ENCODE measurements at places on chromosomes 16 and 17. TPM values are rescaled to one million over a fixed set of nuclear protein-coding genes. Genes with fewer than 3 reads are reported as not detected.

The GAS7 gene
- 8.5 TPM for total RNA-seq

The MT4 gene
- not detected for total RNA-seq

The IRX6 gene
- total RNA-seq: 1.1 TPM

The KRT39 gene
- total RNA-seq: not detected

The GRAPL gene
- total RNA-seq: not detected

The PERCC1 gene
- not detected for total RNA-seq

The KRT40 gene
- total RNA-seq: not detected

The SLC6A2 gene
- total RNA-seq: not detected

The ARHGDIG gene
- 0.33 TPM for total RNA-seq

The RHOT1 gene
- 21.8 TPM for total RNA-seq

The COL1A1 gene
- 4,416 TPM for total RNA-seq

The TMEM98 gene
- total RNA-seq: 194 TPM

The AATK gene
- 0.89 TPM for total RNA-seq

The MT1G gene
- total RNA-seq: not detected

The UMOD gene
- not detected for total RNA-seq

The LRRC37A gene
- 1.5 TPM for total RNA-seq

The G6PC1 gene
- not detected for total RNA-seq

The RCVRN gene
- total RNA-seq: not detected

The NFE2L1 gene
- total RNA-seq: 133 TPM

The RHOT2 gene
- 72.5 TPM for total RNA-seq

The ABCC12 gene
- total RNA-seq: not detected

The NXN gene
- total RNA-seq: 72.2 TPM

The MYO15A gene
- 0.16 TPM for total RNA-seq

The PHAF1 gene
- total RNA-seq: 12.4 TPM

The KCNG4 gene
- total RNA-seq: not detected

The OSGIN1 gene
- 1.6 TPM for total RNA-seq

The PDE6G gene
- 0.65 TPM for total RNA-seq

The COG1 gene
- 23.5 TPM for total RNA-seq

The PYDC1 gene
- total RNA-seq: not detected

The SLC4A1 gene
- total RNA-seq: not detected

The AFMID gene
- 25.7 TPM for total RNA-seq

The LAT gene
- total RNA-seq: 3.7 TPM

The UNK gene
- total RNA-seq: 17.5 TPM

The OR1F1 gene
- total RNA-seq: not detected

The ASPSCR1 gene
- total RNA-seq: 30.4 TPM

The NETO2 gene
- total RNA-seq: 40.9 TPM

The ADAT1 gene
- total RNA-seq: 55.6 TPM

The ZNF668 gene
- 13.4 TPM for total RNA-seq
